PC-9 (cell line): ENCODE measurements at places on chromosomes 4 and X.

- DNase-seq, result no peak
Measured at GRCh38 chrX:136259543-136259942, 8.3 kb upstream of the MAP7D3 start.

- no peak for DNase-seq
Measured at GRCh38 chr4:147479376-147479775, 1.5 kb upstream of the EDNRA start.

GRCh38 chr4:6546681-6547447 is 28.1 kb upstream of the MAN2B2 start:
- DNase-seq, result peak; percentile 37

DNA sequence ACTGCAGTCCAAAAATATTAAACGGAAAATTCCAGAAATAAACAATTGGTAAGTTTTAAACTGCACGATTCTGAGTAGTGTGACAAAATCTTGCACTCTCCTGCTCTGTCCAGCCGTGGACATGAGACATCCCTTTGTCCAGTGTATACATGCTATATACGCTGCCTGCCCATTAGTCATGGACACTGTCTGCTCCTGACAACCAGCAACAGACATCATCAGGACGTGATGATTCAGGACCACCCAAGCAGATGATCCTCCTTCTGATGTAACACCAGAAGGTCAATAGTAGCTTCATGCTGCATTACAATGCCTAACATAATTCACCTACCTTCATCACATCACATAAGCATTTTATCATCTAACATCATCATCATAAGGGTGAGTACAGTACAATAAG is 36.3 kb downstream of the ATRX start:
- no peak for DNase-seq

DNA sequence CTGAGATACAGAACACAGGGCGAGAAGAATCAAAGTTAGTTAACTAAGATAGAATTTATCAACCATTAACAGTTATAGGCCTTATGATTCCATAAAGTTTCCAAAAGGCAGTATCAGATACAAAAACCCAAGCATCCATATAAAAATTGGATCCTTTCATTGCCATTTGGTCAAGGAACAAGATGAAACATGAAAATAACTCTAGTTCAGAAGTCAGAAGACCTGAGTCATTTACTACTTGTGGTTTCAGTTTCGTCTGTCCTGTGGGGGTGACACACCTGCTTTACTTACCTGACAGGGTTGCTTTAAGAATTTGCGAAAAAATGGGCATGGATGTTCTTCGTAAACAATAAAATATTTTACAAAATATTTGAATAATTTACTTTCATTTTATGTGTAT is 130.8 kb downstream of the ANAPC10 start:
- no peak for DNase-seq

DNA sequence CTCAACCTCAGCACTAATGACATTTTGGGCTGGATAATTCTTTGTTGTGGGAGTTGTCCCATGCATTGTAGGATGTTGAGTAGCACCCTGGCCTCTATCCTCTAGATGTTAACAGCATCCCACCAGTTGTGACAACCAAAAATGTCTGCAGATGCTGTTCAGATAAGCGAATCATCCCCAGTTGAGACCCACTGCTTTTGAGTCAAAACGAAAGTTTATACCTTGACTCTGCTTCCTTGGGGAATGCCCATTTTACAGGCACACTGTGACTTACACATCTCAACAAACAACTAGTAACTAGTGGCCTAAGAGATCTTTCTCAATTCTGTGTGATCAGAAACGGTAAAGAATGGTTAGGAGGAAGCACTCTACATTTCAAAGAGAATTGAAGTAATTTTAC is 37.0 kb downstream of the SEPSECS start:
- DNase-seq, result no peak

DNA sequence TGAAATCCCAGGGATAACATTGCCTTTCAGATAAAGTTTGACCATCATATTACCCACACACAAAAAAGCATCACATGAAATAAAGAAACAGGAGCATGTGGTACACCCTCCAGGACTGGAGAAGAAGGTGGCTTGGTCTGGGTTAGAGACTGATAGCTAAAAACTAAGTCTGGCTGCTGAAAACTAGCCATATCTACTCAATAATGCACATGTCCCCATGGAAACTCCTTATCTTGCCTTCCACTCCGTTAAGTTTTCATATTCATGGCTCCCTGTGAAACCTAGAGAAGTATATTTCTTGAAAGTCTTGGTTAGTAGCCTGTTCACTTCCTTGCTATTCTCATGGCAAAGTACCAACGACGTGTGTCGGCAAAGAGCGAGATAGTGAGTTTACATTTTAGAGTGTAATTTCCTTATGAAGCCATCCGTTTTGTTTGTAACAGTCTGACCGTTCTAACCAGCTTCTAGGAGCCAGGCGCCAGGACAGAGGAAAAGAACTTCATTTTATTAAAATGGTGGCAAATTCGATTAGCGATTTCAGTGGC is 6.7 kb upstream of the DCTD start:
- no peak for DNase-seq

DNA sequence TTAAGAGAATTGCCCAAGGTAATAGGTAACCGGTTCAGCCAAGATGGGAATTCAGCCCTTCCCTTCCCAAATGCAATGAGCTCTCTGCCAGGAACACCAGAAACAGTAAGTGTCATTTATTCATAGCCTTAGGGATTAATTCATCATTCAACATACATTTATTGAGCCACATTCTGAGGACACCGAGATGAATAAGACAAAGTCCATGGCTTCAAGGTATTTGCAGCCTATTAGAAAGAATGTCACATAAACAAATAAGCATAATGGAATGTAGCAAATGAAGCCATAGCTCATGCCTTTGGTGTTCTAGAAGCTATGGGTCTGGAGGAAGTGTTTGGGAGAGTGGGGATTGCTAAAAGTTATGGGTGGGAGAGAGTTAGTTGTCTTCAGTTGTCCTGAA is 6.3 kb upstream of the TAB3 start:
- DNase-seq, result peak; percentile 10

DNA sequence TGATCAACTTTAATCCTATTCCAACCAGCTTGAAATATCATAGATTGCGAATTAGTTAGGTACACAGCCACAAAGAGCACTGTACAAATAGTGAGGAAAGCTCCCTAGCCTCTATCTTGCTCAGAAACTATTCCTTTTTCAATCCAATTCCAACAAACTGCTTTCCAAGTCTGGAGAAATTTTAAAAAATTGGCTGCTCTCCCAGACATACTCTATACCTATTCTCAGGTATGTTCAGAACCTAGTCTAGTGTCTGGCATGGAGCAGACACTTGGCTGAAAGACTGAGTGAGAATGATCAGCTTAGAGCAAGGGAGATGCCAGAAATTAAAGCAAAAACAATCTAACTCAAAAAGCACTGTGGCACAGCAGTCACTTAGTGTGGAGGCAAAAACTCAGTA is 105.9 kb downstream of the SLC10A7 start:
- no peak for DNase-seq

GRCh38 chrX:129777218-129778030 is 2.3 kb upstream of the SASH3 start:
- peak; percentile 66 for DNase-seq

GRCh38 chr4:157898836-157899605 is 273.8 kb downstream of the GASK1B start:
- no peak for DNase-seq

- DNase-seq, result no peak
Measured at GRCh38 chr4:141127884-141128283, 5.4 kb downstream of the RNF150 start.

DNA sequence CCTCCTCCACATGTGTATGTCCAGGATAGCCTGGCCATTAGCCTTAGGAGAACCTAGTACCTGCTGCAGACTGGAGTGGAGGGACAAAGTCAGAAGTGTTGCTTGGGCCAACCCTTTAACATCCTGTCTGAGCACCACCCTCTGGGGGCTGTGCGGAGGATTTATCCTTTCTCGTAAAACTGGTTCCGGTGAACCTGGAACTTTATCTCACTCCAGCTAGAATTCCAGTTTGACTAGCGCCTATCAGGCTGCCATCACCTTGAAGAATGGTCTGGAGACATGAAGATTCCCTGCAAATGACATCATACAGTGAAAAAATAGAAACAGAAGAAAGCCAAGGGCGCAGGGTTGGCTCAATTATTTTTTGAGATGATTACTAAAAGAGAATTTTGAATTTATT is 4.0 kb downstream of the TCEAL8 start:
- no peak for DNase-seq

DNA sequence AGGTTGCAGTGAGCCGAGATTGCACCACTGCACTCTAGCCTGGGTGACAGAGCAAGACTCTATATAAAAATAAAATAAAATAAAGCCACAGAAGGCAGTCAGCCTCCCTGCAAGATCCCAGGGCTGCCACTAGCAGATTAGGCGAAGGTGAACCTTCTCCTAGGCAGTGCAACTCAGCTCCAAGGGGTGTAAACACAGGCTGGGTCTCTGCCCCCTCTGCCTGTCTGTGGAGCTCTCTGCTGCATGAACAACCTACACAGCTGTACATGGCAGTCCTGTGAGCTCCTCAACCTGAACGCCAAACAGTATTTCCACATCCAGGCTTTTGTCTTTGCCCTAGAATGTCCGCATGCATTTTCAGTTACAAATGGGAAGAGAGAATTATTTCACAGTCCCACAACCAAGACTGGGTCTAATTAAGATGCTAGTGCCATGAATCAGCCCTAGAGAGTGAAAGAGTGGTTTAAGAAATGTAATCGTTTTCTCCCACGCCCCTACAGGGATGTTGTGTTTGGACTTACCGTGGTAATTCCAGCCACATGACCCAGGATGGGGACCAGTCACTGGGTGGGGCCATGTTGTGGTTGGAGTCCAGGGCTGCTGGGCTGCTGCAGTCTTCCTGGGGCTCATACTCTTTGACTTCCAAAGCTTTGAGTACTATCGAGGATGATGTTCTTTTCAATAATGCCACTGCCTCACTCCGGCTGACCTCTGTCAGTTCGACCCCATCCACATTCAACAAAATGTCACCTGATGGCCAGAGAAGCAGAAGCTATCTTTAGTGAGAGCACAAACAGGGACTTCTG is 99.0 kb downstream of the FIP1L1 start:
- DNase-seq, result no peak

DNA sequence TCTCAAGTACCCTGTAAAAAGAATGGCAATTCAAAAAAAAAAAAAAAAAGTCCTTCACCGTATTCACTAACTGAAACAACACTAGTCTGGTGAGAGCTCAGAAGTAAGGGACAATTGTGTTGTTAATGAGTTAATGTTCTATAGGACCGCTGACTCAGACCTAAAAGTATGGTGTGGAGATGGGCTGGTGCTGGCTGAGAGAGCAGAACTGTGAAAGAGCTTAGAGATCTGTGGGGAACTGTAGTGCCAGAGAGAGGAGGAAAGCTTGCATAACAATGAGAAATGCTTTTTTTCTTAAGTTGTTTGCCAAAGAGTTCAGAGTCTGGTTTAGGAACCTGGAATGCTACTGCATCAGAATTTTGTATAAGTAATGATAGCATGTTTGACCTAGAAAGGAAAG is 65.1 kb downstream of the LHFPL1 start:
- DNase-seq, result no peak

DNA sequence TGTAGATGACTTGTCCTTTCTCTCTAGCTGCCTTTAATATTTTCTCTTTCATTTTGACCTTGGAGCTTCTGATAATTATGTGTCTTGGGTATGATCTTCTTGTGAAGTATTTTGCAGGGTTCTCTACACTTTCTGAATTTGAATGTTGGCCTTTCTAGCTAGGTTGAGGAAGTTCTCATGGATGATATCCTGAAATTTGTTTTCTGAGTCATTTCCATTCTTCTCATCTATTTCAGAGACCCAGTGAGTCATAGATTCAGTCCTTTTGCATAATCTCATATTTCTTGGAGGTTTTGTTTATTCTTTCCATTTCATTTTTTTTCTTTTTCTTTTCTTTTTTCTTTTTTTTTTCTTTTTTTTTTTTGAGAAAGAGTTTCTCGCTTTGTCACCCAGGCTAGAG is 585.7 kb upstream of the PABPC4L start:
- DNase-seq, result no peak

- peak; percentile 58 for DNase-seq
Measured at GRCh38 chr4:41257257-41257901, 651 bp downstream of the UCHL1 start.

DNA sequence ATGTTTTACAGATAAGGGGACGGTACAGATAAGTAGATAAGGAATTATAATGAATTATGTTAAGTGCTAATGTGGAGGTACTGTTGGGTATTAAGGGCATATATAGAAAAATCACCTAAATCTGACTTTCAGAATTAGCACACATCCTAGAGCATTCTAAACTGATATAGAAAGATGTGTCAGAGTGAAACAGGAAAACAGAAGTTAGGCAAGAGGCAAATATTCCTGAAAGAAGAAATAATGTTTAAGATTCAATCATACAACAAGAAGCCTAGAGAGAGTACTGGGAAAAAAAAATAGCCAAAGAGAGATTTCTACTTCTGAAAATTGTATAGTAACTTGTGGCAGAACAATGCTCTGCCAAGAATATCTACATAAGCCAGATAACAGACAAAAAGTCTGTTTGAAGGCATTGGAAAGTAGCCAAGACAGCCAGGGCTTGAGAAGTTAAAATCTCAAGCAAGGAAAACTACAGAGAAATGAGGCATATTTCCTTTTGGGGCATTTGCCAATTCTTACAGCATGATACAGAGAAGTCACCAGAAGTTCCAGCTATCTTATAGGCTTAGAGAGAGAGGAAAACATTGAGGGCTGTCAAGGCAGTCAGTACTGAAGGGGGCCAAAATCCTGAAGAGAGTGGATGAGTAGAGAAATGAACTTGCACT is 646.0 kb downstream of the RPA4 start:
- no peak for DNase-seq

DNA sequence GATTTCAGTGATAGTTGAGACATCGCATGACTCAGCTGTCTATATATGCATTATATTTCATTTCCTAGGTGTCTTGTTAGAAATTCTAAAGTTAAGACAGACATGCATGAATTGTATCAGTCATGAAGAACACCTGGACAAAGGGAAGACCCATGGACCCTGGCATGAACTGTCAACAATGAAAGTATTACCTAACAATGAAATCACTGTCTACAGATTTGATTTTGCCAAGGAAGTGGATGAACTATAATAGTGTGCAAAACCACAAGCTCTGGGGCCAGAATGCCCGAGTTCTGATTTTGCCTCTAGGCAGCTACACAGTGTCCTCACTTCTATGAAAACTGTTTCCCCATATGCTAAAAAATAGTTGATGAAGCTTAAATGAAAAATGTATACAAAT is 386.1 kb downstream of the NLGN4X start:
- DNase-seq, result no peak

GRCh38 chrX:10014462-10015354 is 47.5 kb downstream of the CLDN34 start:
- peak; percentile 63 for DNase-seq

- DNase-seq, result no peak
Measured at GRCh38 chr4:24071612-24072372, 181.9 kb upstream of the PPARGC1A start.

DNA sequence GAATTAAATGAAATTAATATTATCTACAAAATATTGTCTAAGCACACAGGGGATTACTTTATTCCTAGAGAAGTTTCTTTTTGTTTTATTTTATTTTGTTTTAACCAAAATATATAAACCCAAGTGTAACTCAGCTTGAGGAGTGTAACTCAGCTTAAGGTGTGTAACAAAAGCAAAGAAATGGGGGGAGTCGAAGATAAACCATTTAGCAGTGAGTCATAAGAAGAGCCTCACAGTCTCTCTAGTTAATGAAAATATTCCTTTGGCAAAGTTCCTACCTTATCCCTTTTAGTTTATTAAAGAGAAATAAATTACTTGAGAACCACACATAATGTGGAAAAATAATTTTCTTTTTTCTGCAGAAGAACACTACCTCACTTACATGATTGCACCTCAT is 261.8 kb downstream of the KCTD8 start:
- no peak for DNase-seq

- no peak for DNase-seq
Measured at GRCh38 chr4:84477738-84478137, 21.4 kb downstream of the NKX6-1 start.

- peak; percentile 38 for DNase-seq
Measured at GRCh38 chr4:107283587-107284559, 247.8 kb upstream of the DKK2 start.
